ENCODE measurements at places on chromosomes 3 and 15. TPM values are rescaled to one million over a fixed set of nuclear protein-coding genes. Genes with fewer than 3 reads are reported as not detected.

Gene TRPC1
- total RNA-seq: 13.2 TPM

Gene PROS1
- total RNA-seq: 56.2 TPM

Gene ACKR2
- total RNA-seq: 8.9 TPM

Gene DHX30
- total RNA-seq: 59.7 TPM

Gene SELENOK
- total RNA-seq: 51.0 TPM

Gene KAT2B
- 30.1 TPM for total RNA-seq

Gene GPR160
- total RNA-seq: 24.9 TPM

Gene FMN1
- 44.8 TPM for total RNA-seq

Gene TMEM45A
- 3.4 TPM for total RNA-seq

Gene ARL13B
- total RNA-seq: 12.5 TPM

Gene CLDN18
- total RNA-seq: not detected

Gene ARPP19
- 160 TPM for total RNA-seq

Gene ADCY5
- total RNA-seq: 33.6 TPM

Gene GMNC
- 1.9 TPM for total RNA-seq

Gene CCDC39
- total RNA-seq: 0.60 TPM

DNA sequence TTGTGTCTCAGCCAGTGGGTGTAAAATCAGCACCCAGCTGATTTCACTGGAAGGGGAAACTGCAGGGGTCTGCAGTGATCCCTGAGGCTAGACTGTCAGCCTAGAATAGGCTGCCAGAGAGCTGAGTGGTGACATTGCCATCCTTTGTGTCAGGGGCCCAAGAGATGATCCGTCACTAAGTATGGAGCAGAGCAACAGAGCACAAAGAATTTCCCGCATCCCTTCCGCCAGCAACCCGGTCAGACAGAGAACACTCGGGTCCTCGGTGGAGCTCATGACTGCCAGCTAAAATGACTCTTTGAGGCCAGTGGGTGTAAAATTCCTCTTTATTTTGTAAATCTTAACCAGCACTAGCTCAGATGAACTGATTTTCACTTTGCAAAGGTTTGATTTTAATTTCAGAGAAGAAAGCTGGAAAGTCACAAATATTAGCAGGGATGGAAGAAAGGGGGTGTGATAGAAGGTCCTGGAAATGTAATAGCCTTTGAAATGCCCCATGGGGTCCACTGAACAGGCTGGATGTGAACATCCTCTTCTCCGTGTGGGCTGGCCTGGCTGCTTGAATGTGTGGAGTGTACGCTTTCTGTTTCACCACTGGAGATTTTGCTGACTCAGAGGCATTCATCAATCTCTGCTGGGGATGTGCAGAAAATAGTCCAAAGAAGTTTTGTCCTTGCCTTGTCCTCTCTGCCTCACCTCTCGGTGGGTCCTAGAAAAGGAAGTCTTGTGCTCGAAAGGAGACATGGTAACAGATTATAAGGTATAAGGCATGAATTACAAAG lies 138.8 kb downstream of the SV2B start:
- DNase-seq: no peak

DNA sequence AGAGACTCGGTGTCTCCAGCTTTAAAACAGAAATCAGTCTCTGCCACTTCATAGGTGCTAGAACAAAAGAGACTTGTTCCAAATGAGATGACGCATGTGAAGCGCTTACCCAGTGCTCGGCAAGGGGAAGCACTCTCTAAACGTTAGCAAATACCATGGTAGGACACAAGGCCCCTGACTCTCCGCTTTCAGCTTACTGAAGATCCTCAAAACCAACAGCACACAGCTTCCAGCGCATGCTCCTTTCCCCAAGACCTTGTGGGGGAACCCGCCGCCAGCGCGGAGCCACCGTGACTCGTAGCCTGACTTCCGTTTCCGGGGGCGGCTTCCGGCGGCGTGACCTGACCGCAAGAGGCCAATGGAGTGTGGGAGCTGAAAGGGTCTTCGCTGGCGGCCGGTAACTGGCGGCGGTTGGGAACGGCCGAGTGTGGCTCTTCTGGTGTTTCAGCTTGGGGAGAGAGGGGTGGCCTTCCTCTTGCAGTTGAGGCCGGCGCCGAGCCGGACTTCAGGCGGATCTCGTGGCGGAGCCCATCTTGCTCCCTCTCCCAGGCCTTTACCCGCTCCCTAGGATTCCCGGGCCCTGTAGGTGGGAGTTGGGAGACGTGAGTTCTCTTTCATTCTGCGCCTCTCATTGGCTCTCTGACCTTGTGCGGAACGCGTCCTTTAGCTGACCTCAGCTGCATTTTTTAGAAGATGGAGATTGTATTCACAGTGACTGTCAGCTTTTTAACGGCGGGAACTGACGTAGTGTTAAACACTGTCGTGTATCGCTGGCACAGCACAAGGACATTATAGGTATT lies at the start of gene THUMPD3:
THUMPD3 (plus strand) TSS at position 324 of the 800 bp plus-strand sequence. CDS start 2,015 bp downstream, outside the sequence.
- DNase-seq: peak; percentile 97

- DNase-seq: peak; percentile 89
These were observed at the start of gene CNTN4 for GRCh38 chr3:2098398-2099027. Gene CNTN4 (plus strand): TSS chr3:2098866.

GRCh38 chr15:73936588-73937290 lies 10.5 kb downstream of the LOXL1 start:
- no peak for DNase-seq

GRCh38 chr3:120554812-120555606 lies 41.1 kb upstream of the NDUFB4 start:
- DNase-seq: no peak

GRCh38 chr3:117045143-117045542 lies 335.6 kb downstream of the TUSC7 start:
- DNase-seq: no peak

- DNase-seq: no peak
These were observed 38.5 kb downstream of the RPLP1 start for GRCh38 chr15:69491038-69491505.

DNA sequence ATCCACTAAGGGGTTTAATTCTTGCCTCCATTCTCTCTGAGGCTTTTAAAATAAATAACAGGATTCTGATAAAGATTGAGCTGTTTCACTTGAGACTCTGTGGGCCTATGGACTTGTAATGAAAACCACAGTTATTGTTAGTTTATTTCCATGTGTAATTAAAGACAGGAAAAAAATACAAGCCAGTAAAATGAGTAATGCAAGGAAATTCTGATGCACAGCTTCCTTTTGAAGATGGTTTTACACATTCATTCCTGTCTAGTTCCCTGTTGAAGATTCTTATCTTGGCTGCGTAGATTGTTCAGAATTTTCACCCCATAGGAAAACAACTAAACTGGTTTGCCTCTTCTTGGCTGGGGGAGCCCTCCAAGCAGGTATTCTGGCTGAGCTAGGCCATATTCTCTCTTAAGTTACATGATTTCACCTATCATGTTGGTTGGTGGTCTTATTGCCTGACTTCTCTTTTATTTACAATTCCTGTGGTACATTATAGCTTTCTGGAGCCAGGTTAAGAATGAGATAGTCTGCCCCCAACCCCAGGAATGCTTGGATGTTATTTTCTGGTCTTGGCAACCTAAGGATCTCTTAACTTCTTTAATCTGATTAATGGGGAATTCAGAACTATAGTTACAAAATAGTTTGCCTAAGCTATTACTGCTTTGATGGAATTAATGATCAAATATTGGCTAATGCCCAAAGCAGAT lies 67.6 kb downstream of the MITF start:
- no peak for DNase-seq

DNA sequence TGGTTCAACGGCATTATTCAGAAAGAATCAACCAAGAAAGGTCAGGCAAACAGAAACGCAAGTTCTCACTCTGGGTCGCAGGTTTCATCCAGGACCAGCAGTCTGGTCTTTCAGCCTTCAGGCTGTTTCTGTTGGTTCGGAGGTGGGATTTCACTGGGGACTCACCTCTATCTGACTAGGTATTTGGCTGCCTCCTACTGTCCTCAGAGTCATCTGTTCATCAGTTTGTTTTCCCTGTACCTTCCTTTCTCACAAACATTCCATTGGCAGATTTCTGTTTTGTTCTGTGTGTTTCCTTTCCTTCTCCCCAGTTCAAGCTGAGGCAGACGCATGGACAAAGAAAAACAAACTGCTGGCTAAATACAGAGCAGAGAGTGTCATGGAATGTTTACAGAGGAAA lies 1046.6 kb upstream of the CFAP20DC start:
- DNase-seq: no peak

GRCh38 chr3:87541723-87542122 lies 265.3 kb upstream of the POU1F1 start:
- no peak for DNase-seq

DNA sequence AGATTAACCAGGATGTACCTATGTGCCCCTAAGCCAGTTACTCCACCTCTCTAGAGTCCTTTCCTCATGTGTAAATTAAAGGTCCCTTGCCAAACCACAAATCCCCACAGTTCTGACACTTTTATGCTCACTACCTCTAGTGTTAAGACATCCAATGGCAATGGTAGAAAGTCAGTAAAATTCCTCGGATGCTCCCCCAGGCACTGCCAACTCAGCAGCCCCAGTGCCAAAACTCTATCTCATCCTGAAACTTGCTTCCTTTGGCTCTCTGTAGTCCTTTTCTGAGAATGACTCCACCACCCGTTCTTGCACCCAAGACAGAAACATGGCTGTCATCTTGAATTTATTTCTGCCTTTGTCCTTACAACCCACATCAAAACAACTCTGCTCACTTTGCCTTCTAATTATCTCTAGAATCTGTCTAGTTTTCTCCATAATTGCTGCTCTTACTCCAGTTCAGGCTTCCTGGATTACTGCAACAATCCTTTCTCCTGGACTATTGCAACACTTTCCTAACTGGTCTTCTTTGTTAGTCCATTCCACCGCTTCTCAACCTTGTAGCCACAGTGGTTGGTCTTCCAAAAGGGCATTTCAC lies 41.6 kb downstream of the MB21D2 start:
- DNase-seq: no peak

GRCh38 chr3:138367911-138368310 lies 19.5 kb downstream of the MRAS start:
- no peak for DNase-seq

GRCh38 chr3:109265295-109265694 lies 51.0 kb downstream of the DPPA2 start:
- DNase-seq: no peak

DNA sequence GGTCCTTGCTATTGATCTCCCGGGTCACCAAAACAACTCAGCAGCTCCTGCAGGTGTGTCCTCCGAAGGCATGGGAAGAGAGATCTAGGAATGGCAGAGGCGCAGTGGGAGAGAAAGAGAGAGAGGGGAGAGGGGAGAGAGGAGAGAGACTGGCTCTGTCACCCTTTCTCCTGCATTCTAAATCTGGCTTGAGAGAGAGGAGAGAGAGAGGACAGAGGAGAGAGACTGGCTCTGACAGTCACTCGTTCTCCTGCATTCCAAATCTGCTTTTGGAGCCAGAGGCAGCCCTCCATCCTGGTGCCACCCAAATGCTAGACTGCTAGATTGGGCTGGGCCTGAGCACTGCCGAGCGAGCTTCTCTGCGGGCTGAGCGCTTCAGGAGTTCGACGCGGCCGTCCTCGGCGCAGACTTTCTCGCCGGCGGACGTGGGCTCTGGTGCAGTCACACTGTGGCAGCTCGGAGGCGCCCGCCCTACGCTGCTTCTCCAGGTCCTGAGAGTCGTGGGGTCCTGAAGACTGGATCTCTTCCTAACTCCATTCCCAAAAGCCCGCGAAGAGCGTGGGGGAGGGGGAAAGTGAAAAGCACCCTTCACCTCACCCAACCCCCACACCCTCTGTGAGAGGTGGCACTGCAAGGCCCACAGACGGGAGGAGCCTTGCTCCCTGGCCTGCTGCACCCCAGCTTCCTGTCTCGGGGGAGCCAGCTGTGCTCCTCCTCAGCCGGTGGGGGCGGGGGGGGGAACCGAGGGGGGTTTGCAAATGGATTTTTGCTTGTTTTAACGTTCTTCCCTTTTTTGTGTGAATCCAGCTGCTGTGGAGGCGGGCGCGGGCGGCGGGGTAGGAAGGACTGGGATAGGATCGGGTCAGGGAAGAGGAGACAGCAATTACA lies 222.3 kb downstream of the MEIS2 start:
- DNase-seq: peak; percentile 79

DNA sequence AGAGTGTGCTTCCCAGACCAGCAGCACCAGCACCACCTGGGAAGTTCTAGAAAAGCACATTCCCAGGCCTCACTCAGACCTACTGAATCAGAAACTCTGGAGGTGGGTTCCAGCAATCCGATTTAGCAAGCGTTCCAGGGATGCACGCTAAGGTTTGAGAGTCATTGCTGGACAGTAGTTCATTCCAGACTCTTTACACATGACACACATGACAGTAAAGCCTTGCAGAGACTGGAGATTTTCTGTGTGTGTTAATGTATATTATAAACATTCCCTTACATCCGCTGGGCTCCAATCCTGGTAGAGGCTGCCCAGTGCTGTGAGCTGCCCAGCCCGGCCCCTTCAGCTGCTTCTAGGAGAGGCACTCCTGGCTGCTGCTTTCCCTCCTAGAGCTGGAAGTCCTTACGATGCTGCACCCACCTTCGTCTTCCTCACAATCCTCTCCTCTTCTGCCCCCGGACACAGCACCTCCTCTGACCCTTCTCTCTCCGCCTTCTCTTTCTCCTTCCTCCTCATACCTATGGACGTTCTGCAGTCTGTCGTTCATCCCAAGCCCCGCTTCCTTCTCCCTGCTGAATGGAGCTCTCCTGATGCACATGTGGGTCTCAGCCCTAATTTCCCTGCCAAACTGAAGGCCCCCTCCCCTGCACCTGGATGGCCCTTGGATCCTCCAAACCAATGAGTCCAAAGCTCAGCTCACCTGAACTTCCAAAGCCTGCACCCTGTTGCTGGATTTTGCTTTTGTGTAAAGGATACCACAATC lies 44.4 kb downstream of the ITGA11 start:
- DNase-seq: no peak

- no peak for DNase-seq
These were observed 194.7 kb downstream of the ADAMTS9 start for GRCh38 chr3:64493149-64493548.

DNA sequence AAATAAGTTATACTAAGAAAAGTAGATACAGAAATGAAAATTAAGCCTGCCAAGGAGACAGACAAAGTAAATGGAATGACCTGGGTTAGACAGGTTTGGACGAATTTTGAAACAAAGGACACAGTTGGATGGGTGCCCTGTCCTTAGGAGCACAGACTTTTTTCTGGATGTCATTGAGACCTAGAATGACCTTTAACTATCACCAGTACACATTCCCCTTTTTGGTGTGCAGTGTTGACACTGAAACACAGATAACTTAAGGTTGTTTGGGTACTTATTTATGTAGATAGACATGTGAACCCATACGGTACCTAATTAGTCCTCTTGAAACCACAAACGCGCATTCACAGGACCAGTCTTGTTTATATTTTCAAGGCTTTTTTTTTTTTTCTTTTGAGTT lies 86.7 kb downstream of the PPARG start:
- DNase-seq: no peak

GRCh38 chr15:20672470-20672869 lies 130.9 kb upstream of the GOLGA6L6 start:
- DNase-seq: no peak

- DNase-seq: no peak
These were observed 244.2 kb downstream of the TLE3 start for GRCh38 chr15:69853544-69853951.

DNA sequence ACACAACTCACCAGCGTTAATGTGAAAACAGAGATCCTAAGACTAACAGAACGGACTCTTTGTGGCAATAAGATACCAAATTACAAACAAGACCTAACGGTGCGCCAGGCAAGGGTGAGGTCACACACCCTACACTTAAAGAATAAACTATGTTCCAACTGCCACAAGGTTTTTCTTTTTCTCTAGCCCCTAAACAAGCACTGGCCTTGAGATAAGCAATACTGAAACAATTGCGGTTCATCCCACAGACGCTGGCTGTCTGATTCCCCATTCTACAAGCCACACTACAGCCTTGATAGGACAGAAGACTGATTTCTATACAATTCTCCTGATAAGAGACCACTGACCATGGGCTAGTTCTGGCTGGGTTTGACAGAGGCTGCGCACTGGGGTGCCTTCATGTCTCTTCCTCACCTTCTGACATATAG lies 20.5 kb upstream of the LIMD1 start:
- no peak for DNase-seq

GRCh38 chr3:171960159-171960558 lies 79.2 kb upstream of the FNDC3B start:
- no peak for DNase-seq
